DMS153 (cell line): ENCODE measurements at places on chromosomes 16 and 17.

GRCh38 chr17:42900460-42901331 is at the start of gene G6PC1:
Gene G6PC1, plus strand, starts transcription at chr17:42900799. Its CDS starts 78 bp downstream, at chr17:42900877.
- no peak for DNase-seq

- DNase-seq, result no peak
Measured at GRCh38 chr17:66353937-66354401, 51.6 kb downstream of the PRKCA start.

DNA sequence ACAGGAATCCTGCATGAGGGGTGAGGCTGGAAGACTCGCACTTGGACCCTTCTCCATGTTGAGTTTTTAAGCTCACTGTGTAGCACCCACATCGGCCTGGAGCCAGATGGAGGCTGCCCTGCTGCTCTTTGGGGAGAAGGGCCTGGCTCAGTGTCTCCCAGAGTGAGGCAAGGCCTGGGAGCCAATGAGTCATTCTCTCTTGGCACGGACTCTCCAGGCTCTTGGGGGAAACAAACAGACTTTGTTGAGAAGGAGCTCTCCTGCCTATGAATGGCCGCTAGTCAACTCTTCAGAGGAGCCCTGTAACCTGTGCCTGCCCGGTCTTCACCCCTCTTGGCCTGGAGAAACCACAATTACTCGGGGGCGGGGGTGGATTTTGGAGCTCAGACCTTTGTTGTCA is 50.8 kb upstream of the MAF start:
- no peak for DNase-seq

GRCh38 chr16:912322-912683 is 58.5 kb downstream of the LMF1 start:
- no peak for DNase-seq

DNA sequence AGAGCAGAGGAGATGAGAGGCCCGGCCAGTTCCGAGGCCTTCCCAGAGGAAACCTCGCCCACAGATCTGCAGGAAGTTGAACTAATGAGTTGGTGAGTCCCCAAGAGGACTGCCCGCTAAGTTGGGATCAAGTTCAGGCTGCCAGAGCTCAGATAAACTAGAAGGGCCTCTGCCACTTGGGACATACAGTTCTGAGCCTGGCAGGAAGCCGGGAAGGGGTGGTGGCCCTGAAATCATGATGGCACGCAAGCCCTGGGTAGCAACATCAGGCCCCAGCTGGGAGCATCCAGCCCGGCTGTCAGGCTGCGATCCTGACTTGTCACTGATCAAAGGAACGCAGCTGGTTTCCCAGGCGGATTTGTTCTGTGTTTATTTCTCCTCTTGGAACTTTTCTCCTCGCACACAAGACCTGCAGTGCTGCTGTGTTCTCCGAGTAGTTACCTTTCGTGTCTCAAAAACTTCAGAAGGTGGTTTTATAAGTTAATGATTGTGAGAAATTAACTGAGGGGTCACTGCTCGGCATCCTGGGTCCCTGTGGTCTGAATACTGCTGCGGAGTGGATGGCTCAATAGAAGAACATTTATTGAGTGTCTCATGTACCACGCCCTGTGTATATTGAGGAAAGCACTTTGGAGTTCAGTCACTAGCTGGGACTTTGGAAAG is 8.0 kb upstream of the WFDC1 start:
- no peak for DNase-seq

- no peak for DNase-seq
Measured at GRCh38 chr16:86874141-86874540, 295.8 kb downstream of the FOXL1 start.

DNA sequence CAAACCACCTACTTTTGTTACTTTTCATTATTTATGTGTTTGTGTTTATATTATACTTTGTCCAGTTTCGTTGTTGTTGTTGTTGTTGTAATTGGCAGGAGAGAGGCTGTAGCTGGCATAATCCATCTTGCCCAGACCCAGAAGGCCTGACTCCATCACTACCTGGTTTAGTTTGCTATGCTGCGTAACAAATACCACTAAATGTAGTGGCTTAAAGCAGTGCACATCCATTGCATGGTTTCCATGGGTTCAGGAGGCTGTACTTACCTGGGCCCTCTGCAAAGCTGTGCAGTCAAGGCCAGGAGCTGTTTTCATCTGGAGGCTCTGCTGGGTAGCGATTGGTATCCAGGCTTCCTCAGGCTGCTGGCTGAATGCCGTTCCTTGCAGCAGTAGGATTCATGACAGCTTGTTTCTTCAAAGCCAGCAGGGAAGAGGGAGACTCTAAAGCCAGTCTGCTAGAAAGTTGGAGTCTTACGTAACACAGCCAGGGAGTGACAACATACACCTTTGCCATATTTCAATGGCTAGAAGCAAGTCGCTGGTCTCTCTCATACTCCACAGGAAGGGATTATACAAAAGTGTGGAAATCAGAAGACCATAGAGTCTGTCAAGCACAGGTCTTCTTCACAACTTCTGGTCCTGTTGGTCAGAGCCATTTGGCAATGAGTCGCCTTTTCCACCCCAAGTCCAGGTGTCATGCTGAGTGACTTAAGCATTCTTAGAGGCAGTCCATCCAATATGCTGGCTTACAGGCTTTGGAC is 41.1 kb downstream of the TNRC6C start:
- DNase-seq, result no peak
